ENCODE measurements at places on chromosomes 2 and 18.

DNA sequence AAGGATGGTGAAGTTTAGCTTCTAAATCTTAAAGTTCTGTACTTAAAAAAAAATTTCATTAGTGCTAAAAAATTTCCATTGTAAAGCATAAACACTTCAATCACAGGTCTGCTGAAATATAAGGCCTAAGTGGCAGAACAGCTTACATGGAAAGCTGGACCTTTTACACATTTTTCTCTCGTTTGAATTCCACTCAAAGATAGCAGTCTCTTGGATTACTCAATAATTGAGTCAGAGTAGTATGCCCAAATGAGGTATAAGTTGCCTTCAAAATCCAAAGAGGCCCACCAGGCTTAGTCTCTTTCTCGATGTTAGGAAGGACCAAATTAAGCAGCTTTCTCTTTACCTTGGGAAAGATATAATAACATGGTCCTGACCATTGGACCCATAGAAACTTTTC, 220.4 kb upstream of the CWC22 start:
- no peak for DNase-seq

DNA sequence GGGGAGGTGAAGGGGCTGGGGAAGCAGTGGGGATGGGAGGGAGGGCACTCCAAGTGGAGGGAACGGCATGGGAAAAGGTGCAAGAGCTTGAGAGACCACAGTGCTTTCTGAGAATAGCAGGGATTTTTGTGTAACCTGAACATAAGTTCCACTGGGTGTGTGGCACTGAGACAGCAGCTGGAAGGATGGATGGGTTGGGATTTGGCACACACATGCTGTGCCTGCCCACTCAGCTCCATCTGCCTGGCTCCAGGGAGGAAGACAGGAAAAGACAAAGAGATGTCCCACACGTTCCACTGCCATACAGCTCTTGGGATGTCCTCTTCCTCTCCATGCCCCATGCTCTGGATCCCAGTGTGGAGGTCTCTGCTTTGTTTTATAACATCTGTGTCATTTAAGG, 114.1 kb upstream of the TEX51 start:
- no peak for DNase-seq

DNA sequence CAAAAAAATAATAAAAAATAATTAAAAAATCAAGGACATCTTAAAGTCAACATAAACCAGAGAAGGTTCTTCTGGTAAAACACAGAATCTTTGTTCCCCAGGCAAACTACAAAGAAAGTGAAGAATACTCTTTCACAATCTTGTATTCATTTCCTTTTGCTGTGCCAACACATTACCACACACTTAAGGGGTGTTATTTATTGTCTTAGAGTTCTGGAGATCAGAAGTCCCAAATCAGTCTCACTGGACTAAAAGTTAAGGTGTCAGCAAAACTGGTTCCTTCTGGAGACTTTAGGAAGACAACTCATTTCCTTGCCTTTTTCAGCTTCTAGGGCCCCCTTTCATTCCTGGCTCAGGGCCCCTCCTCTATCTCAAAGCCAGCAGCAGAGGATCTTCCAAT, 12.2 kb upstream of the CAB39 start:
- no peak for DNase-seq

DNA sequence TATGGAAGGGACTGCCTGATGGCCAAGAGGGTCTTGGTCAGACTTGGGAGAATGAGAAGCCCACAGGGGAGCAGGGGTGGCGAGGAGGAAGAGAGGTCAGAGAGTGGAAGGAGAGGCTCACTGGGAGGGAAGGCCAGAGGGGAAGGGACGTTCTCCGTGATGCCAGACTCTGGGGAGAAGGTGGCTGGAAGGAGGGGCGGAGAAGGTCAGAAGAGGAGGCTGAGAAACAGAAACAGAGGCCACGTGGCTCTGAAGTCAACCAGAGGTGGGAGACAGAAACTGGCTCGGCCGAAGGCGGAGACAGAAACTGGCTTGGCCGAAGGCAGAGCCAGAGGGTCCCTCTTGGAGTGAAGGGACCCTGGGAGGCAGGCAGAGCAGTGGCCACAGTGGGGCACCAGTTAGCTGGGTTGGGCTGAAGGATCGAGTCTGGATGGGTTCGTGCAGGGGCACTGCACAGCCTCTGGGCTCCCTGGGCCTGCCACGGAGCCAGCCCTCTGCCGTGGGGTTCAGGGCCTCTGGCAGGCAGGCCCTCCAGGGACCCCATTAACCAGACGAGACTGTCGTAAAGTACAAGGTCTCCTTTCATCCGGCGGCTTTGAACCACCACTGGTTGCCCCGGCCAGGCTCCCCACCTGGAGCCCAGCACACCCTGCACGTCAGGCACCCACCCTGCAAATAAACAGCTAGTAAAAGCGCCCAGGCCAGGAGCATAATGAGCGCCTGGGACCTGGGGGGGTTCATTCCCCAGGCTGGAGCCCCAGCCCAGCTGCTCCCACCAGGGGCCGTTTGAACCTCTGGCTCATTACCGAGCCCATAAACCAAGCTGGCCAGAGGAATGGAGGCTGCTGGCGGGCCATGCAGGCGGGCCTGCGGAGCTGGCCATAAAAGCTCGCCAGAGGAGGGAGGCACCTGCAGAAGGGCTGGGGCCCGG, 218.8 kb downstream of the DYSF start:
- DNase-seq, result no peak

GRCh38 chr18:58590839-58591238, 38.1 kb downstream of the ALPK2 start:
- no peak for DNase-seq

GRCh38 chr2:6932828-6933227, 15.6 kb downstream of the RNF144A start:
- DNase-seq, result no peak

- peak; percentile 90 for DNase-seq
Measured at GRCh38 chr2:189698020-189698887, 23.8 kb downstream of the ANKAR start.

- no peak for DNase-seq
Measured at GRCh38 chr18:70073432-70073831, 125.8 kb upstream of the CD226 start.

GRCh38 chr2:25572638-25573037, 100.7 kb downstream of the DTNB start:
- DNase-seq, result no peak

- DNase-seq, result peak; percentile 65
Measured at GRCh38 chr2:46780801-46781445, 134.7 kb downstream of the MCFD2 start.

GRCh38 chr2:19068206-19068605, 290.2 kb downstream of the OSR1 start:
- DNase-seq, result peak; percentile 88

GRCh38 chr18:10482363-10482984, 28.0 kb downstream of the APCDD1 start:
- DNase-seq, result no peak

DNA sequence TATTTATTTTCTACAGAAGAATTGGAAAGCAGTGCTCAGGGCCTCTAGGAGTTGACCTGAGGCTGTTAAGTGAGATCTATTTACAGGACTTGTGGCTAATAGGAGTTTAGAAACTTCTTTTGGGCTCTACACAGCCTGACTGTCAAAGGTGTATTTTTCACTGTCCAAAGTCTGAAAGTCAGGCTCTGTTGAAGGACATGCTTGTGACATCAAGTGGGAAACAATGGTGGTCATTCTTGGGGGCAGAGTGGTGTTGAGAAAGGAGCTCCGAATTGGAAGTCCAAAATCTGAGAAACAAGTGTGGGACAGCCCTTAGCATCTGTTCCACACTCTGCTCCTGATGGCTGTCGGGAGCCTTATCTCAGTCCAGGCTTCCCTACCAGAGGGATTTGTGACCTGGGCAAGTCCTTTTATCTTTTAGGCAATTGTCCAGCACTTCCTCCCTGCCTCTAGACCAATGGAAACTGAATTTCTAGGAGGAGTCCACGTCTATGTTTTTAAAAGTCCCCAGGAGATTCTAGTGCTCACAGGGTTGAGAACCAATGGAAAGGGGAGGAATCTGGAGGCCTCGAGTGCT, 76.4 kb downstream of the LIPG start:
- no peak for DNase-seq

DNA sequence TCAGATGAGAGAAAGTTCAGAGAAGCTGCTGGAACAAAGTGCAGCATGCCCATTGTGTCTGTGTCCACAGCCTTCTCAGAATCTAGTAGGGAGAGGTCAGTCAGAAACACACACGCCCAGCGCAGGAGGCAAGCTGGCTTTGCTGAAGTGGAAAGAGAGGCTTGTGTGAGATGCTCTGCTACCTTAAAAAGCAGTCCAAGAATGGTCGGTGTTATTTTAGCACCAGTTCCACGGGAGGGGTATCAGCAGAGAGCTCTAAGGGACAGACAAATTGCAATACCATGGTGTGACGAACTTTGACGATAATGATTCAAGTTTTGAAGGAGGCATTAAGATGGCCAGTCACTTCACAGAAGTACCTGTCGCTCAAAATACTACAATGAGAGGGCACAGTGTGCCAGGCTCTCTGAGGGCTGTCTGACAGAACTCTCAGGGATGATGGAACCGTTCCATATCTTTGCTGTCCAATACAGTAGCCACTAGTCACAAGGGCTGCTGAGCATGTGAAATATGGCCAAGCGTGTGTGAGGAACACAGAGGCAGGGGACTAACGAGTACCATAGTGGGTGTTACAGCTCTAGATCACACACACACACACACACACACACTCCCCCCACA, 237.5 kb upstream of the TMEM200C start:
- DNase-seq, result peak; percentile 11

DNA sequence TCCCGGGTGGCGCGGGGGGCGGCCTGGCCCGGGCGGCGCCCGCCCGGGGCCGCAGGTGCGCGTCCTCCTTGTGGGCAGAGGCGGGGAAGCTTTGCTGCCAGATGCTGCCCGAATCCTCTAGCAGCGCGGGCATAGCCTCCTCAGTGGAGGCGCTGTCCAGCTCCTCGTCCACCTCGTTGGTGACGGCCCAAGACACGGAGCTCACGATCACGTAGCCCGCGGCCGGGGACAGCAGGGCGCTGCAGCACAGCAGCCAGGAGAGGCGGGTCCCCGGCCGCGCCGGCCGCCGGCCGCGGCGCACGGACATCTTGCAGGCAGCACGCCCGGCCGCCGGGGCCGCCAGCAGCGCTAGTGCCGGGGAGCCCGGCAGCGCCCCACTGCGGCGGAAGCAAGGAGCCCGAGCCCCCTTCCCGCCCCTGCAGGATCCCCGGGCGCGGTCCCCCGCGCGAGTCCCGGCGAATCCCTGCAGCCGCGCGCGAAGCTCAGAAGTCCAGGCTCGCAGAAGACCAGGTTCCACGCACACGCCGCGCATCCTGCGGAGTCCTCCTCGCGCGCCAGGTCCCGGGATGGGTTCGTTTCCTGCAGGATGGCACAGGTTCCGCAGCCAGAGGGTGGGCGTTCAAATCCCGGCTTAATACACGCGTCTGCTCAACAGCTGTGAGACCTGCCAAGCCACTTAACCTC, at the start of gene CREG2:
Gene CREG2, minus strand, starts transcription at position 353 of the 684 bp plus-strand sequence. Its CDS starts 46 bp downstream, at position 307.
- peak; percentile 3 for DNase-seq

- no peak for DNase-seq
Measured at GRCh38 chr2:204984518-204984917, 439.2 kb downstream of the PARD3B start.

DNA sequence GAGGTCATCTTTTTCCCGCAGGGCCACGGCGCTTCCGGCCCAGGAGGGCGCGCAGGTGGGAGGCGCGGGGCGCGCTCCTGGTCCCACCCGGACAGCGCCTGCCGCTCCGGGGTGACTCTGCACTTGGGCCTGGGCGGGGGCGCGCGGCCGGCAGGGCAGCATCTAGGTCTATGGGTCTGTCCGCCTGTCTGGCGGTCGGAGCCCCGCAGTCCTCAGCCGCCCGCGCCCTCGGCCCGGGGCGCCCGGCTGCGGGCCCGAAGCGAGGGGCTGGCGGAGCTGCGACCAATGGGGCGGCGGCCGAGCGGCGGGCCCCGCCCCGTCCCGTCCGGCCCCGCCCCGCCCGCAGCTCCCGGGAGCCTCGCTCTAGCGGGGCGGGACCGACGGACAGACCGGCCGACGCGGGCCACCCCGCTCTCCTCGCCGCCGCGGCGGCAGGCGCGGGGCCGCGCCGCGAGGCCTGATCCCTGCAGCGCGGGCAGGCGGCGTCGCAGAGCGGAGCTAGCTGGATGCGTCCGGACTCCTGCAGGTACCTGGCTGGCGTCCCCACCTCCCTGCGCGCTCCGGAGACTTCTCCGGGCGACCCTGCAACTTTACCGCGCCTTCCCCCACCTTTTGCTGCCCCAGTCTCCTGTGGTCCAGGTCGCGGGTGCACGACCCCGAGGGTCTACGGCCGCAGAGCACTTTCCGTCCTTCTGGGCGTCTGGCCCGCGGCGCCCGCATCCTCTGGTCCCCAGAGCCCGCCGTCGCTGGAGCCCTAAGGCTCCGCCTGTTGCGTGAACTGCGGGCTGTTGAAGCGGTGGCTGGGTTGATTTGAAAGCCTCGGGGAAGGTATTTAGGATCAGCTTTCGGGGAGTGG, at the start of gene KCNS3:
Gene KCNS3, plus strand, starts transcription at position 387 of the 856 bp plus-strand sequence. CDS start 52,342 bp downstream, outside the sequence.
- no peak for DNase-seq

- DNase-seq, result no peak
Measured at GRCh38 chr2:8654483-8654882, 27.4 kb upstream of the ID2 start.

DNA sequence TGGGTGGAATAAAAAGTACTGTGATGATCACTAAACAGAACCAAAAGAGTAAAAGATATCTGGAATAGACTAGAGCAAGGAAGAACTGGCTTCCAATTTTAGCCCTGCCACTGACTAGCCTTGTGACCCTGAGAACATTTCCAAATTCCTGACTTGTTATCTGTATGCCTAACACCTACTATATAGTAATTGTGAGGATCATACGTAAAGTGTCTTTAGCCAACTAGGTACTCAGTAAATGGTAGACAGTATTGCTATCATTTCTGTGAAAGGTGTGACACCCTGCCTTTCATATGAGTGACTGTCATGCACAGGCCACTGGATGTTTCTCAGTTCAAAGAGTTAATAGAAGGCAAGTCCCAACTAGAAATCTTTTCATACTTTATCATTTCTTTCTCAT, 29.8 kb downstream of the CYTIP start:
- no peak for DNase-seq

DNA sequence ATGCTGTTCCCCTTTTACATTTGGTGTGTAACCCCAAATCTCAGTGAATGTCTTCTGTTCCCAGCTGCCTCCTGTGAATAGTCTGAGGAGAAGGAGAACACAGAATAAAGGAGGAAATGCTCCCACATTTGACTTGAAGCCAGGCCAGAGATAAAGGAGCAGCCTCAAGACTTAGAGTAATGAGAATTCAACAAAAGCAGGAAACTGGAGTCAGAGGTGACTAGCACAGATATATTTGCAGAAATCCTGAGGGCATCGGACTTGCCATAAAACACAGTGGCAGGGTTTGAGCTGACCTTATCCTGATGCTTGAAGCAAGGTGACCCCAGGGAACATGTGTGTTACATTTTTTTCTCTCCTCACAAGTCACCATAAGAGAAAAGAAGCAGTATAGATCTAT, 291.4 kb upstream of the RND3 start:
- no peak for DNase-seq

DNA sequence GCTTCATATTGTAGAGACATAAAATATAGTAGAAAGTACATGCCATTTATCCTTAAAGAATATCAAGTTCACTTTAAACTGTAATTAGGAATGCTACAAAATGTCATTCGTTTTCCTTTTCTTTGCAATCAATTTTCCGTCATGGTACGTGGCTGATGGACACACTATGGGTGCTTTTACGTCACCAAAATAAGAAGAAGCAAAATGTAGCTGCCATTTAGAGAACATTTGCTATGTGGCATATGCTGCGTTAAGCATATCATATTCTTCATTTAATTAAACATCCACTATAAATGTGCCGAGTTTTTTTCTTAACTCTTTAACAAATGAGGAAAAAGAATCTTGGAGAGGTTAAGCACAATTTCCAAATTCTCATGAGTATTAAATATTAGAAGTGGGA, 1358.5 kb upstream of the NXPH2 start:
- DNase-seq, result no peak

- DNase-seq, result no peak
Measured at GRCh38 chr2:237075749-237076599, 9.7 kb upstream of the COPS8 start.

GRCh38 chr18:63238693-63239075, 80.9 kb downstream of the BCL2 start:
- peak; percentile 19 for DNase-seq
